ENCODE measurements at places on chromosomes 4 and X.

DNA sequence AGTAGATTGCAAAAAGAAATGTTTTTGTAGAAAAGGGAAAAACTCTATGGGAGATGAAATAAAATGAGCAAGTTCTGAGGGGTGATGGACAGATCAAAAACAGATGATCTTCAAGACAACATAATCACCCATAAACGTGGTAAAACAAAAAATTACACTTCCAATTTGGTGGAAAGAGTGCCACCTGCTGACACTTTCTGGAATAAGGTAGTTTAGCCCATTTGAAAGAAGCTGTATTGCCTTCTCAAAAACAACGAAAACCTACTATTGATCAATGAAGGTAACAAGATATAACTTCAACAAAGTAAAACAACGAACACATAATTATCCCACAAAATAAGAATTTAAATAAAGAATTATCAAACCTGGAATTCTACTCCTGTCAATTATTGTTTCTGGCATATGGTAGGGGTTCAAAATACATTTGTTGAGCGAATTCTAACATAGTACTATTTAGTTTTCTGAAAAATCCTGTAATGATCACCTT, 2.5 kb downstream of the COQ2 start:
- peak; percentile 5 for DNase-seq

GRCh38 chr4:117239434-117239833, 154.1 kb upstream of the TRAM1L1 start:
- DNase-seq: no peak

DNA sequence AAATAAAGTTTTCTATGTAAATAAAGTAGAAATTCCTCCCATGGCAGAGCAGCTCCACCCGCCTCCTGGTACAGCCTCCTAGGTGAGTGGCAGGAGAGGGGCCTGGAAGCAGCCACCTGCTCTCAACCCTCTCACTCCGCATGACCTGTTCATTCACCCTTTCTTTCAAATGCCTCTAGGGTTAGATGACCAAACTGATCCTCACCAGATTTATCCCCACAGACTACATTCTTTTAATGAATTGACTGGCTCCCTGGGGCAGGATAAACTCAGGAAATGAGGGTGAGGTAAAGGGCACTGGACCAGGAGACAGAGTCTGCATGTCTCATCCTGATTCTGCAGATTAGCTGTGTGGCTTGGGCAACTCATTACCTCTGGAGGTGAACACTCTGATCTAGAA, 32.6 kb upstream of the NKX6-1 start:
- DNase-seq: no peak

DNA sequence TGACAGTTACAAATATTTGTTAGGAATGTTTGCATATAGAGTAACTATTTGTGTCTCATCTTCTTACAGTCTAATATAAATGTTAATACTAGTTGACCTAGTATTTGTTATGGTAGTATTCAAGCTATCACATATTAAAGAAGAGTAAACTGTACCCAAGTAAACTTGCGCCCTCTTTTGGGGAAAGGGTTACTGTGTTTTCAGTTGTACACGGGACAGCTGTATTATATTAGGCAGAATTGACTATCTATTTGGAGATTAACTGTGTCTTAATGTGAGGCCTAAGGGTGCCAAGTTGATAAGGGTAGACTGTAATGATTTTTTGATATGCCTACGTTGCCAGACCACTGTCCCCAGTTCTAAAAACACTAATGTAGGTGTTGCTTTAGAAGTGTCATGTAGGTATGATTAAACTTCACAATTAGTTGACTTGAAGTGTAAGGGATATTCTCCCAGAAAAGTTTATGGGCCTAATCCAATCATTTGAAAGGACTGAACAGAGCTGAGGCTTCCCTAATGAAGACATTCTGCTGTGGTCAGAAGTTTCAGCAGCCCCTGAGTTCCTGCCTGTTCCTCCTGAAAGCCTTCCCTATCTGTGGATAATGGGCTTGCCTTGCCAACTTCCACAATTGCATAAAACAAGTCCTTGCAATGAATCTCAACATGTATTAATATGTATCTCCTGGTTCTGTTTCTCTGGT, 172.8 kb upstream of the CXCL13 start:
- DNase-seq: no peak

DNA sequence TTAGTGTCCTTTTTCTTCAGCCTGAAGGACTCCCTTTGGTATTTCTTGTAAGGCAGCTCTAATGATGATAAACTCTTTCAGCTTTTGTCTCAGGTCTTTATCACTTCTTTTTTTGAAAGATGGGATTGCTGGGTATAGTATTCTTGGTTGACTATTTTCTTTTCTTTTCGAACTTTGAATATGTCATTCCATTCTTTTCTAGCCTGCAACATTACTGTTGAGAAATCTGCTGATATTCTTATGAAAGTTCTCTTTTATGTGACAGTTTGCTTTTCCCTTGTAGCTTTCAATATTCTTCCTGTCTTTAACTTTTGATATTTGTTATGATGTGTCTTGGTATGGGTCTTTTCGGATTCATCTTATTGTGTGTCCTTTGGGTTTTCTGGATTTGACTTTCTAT, 107.6 kb upstream of the SRD5A3 start:
- no peak for DNase-seq

GRCh38 chr4:158769175-158769921, 522 bp downstream of the FNIP2 start:
- DNase-seq: no peak

GRCh38 chrX:18970465-18970864, 13.4 kb downstream of the PHKA2 start:
- DNase-seq: no peak

Measured in NCI-H1105 (cell line).